Pancreas (tissue), 10 donors: ENCODE measurements at places on chromosomes 16 and 17.
A peak's percentile ranks its signal among the peaks of the same experiment; 100 is the strongest.

DNA sequence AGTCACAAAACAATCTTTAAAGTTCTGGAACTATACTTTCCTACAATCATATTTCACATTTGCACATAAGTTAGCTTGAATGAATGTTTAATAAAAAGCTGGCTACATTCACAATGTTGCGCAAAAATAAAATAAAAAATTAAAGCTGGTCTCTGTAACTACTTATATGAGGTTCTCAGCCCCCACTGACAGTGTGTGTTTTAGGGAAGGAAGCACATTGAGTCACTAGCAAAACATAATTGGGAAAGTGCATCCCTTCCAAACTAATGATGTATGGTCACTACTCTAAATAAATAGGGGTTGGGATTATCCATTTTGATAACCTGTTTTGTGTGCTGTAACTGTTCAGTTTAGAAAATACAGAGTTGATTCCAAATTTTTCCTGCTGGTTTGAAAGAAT, 251.9 kb downstream of the IRX3 start:
- DNase-seq = no peak

DNA sequence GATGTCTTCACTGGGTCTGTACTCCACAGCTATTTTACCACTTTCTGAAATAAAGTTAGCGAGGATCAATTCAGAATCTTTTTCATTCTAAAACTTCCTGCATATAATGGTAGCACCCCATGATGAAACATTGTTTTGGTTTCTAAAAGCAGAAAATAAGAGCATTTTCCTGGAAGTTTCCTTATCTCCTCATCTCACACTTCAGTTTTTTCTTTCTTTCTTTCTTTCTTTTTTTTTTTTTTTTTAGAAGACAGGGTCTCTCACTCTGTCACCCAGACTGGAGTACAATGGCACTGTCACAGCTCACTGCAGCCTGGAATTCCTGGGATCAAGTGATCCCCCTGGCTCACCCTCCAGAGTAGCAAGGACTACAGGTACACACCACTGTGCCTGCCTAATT, 10.3 kb downstream of the RDM1 start:
- DNase-seq = no peak

GRCh38 chr17:52420555-52421078, 262.1 kb upstream of the CA10 start:
- no peak for DNase-seq

- peak; percentile 98 for DNase-seq
These were observed at the start of gene MRPL38 for GRCh38 chr17:75904749-75905521. Gene MRPL38, minus strand, starts transcription at chr17:75904884. Its CDS starts 9 bp downstream, at chr17:75904875.

DNA sequence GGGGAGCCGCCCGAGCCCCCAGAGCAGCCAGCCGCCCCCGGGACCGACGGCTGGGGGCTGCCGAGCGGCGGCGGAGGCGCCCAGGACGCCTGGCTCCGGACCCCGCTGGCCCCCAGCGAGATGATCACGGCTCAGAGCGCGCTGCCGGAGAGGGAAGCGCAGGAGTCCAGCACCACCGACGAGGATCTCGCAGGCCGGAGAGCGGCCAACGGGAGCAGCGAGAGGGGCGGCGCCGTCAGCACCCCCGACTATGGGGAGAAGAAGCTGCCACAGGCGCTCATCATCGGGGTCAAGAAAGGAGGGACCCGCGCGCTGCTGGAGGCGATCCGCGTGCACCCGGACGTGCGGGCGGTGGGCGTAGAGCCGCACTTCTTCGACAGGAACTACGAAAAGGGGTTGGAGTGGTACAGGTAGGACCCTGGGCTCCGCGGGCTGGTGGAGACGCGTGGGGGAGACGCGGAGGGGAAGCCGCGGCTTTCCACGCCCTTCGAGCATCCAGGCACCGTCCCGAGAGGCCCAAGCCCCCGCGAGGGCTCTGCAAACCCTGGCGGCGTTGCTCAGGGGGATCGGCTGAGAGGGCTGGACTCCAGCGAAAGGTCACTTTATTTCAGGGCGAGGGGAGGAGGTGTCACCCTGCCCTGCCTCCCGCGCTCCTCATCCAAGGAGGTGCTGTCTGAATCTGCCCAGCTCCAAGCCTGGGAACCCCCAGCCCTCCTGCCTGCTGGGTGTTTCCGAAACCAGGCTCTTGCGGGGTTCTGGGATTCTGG, 1.2 kb downstream of the HS3ST4 start:
- DNase-seq = no peak

DNA sequence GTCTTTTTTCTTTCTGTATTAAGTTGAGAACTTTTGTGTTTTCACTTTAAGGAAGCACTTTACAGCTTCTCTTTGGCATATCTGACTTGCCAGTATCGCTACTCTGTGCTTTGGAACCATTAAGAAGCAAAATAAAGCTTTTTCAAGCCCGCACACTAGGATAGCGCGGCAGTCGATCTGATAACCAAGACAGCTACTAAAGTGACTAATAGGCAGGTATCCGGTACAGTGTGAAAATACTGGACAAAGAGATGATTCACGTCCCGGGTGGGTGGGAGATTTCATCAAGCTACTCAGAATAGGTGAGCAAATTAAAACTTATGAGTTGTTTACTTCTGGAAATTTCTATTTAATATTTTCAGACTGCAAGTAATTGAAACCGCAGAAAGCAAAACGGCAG, 53.8 kb downstream of the SHISA6 start:
- no peak for DNase-seq

GRCh38 chr17:8210761-8211458, 535 bp upstream of the AURKB start:
- no peak for DNase-seq

DNA sequence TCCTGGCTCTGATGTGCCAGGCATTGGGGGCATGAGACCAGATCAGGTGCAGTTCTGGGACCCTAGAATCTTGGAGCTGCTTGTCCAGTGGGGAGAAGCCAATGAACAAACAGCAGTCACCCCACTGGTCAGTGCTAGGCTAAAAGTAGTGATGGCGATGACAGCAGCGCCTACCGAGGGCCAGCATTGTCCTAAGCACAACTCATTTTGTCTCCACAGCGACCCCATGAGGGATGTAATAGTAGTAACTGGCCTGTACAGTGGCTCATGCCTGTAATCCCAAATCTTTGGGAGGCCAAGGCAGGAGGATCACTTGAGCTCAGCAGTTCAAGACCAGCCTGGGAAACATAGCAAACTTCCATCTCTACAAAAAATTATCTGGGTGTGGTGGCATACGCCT, 6.2 kb downstream of the SMCR8 start:
- no peak for DNase-seq

DNA sequence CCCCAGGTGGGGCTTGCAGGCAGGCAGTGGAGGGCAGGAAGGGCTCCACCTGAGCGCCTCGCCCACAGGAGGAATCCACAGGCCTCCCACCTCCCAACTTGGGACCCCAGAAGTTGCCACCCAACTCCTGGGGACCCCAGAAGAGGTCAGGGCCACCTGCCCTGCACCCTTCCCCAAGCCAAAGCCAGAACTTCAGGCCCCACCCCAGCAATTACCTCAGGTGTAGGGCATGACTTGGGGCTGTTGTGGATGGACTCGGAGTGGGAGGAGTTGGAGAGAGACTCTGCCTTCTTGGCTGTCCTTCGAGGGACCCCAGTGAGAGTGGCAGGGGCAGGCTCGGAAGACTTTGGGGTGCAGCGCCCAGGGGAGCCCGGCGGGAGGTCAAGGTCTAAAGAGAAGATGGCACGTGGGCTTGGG, 10.5 kb downstream of the TSPOAP1 start:
- no peak for DNase-seq

- no peak for DNase-seq
These were observed 14.2 kb downstream of the SNX20 start for GRCh38 chr16:50666658-50667496.

DNA sequence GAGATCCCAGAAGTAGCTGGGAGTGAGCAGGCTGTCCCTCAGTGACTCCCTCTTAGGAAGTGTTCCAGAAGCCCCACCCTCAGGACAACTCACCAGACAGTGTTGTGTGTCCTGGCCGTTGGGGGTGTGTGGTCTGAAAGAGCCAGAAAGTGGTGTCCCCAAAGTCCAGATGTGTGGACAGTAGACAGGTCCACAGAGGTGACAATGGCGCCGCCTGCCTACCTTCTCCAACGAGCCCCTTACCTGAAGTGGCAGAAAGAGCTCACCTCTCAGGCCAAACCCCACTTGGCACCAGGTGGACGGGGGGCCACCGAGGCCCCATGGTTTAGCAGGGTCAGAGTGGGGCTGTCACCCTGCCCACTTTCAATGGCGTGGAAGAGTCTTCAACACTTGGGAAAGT, 19.9 kb downstream of the C17orf100 start:
- no peak for DNase-seq

- DNase-seq = no peak
These were observed 194.9 kb upstream of the CDH5 start for GRCh38 chr16:66171578-66171977.

DNA sequence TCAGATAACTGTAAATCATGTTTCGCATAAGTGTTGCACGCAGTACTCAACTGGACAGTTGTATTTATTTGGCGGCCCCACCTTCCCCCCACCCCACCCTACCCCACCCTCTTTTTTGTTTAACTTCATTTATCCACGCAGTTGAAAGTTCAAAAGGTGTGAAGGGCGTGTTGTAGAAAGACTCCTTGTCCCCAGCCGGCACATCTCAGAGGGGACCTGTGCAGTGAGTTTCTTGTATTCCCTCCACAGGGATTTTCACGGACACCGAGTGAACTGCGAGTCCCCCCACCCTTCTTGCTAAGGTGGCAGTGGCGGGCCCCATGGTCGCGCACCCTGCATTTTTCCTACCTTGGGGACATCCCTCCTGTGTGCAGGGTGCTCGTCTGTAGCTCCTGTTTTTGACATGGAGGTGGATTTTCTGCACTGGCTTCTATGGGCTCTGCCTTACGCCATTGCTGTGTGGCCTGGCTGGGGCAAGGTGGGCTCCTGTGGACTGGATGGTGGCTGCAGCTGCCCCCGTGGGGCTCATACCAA, 36.2 kb downstream of the ADCY7 start:
- DNase-seq = no peak

DNA sequence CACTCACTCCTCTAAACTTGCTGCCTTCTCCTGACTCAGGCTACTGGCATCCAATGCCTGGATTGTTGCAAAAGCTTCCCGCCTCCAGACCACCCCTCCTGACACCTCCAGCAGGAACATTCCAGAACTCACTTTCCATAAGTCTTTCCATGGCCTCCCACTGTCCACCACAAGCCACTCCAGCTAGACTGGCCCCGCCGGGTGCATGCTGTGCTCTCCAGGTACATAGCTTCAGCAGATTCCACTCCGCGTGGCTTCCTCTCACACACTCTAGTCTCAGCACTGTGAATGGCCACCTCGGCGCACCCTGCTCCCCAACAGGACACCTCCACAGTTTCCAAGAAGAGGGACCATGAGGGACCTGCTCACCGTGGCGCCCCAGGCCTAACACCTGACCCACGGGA, 25.9 kb upstream of the FAAP100 start:
- no peak for DNase-seq

GRCh38 chr17:81437191-81437651, 42.0 kb downstream of the BAHCC1 start:
- no peak for DNase-seq

GRCh38 chr16:27489421-27489820, 60.3 kb downstream of the GTF3C1 start:
- DNase-seq = no peak

GRCh38 chr17:65797809-65798208, 236.4 kb upstream of the AXIN2 start:
- DNase-seq = no peak

- DNase-seq = no peak
These were observed 415.9 kb upstream of the ERCC4 start for GRCh38 chr16:13503960-13504635.

GRCh38 chr17:78425429-78425828, 47.0 kb downstream of the PGS1 start:
- DNase-seq = no peak
